Mucosa of gallbladder (tissue), 1 donor: ENCODE measurements at places on chromosomes 7 and 10.

GRCh38 chr10:94524146-94524545 is 21.4 kb upstream of the HELLS start:
- DNase-seq: no peak

GRCh38 chr7:107959527-107959898 is 43.4 kb downstream of the LAMB1 start:
- no peak for DNase-seq

DNA sequence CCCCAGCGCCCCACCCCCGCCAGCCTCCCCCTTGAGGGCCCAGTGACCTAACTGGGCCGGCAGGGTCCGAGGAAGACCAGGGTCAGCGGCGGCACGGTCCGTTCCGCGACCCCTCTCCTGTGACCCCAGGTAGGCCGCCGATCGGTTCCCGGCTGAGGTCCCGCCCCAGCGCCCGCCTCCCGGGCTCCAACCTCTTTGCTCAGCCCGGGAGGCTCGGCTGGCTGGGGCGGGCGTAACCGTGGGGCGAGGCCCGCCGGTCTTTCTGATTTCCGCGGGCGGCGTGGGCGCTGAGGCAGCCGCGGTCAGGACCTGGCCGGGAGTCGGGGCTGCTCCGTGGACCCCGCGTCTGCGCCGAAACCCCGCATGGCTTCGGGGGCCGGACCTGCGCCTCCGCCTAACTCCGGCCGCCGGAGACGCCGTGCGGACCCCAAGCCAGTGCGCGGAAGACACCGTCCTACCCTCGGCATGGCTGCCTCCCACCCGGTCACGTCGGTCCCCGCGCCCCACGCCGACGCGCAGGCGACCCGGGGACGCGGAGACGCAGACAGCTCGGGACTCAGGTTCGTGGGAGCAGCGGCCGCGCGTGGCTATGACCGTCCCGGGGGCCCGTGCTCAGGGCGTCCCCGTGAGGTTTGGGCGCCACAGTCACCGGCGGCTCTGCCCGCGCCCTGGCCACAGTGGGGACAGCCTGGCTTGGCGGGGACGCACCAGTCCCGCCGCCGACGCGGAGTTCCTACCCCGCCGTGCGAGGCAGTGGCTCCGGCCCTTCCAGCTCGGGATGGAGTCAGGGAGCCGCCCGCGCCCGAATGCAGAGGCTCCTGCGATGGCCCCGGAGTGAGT is 1.0 kb upstream of the VENTX start:
- no peak for DNase-seq

DNA sequence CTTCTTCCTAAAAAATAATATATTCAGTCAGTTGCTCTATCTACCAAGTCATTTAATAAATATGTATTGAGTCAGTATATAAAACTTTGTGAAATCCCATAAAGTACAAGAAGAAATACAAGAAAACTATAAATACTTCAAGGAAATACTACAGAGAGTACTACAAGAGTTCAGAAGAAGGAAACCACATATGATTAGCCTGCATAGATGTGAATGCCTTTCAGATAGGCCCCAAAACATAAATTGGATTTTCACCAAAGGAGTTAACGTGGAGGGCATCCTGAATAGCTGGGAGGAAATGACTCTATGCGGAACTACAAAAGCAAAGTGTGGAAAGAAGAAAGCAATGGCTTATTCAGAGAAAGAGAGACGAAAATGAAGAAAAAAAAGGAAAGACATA is 120.1 kb downstream of the LRRN3 start:
- DNase-seq: no peak

GRCh38 chr7:64876792-64877713 is 26.0 kb upstream of the ZNF273 start:
- DNase-seq: peak; percentile 48

DNA sequence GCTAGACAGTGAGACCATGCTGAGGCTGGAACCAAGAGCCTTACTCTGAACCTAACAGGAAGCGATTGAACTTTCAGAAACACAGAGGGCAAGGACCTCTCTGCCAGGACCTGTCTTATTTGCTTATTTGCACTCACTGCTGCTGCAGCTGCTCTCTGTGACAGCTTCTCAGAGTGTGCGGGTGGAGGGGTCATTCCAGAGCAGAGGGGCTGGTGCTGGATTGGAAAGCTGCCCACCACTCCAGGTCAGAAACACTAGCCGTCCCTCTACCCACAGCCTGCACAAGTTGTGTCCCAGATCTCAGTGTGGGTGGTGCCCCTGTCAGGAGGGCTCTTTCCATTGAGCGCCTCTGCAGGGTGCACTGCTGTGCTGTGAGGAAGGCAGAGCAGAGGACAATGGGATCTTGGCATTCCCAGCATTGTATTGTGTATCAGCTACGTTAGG is 126.2 kb downstream of the CCNY start:
- DNase-seq: no peak

DNA sequence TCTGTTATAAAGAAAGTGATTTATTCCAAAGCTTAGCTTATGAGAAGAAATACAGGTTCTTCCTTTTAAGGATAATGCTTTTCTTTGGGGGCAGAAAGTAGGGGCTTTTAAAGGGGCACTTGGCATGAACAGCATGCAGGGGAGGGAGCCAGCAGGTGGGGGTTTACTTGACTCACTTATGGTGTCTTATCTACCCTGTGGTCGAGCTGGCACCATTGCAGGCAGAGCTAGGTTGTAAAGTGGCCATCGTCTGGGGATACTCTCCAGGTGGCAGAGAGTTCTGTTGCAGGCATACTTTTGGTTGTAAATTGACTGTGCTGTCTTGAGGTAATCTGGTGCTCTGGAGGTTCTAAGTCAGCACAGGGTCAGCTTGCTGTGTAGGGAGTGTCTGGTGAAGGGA is 26.3 kb upstream of the IFRD1 start:
- no peak for DNase-seq

DNA sequence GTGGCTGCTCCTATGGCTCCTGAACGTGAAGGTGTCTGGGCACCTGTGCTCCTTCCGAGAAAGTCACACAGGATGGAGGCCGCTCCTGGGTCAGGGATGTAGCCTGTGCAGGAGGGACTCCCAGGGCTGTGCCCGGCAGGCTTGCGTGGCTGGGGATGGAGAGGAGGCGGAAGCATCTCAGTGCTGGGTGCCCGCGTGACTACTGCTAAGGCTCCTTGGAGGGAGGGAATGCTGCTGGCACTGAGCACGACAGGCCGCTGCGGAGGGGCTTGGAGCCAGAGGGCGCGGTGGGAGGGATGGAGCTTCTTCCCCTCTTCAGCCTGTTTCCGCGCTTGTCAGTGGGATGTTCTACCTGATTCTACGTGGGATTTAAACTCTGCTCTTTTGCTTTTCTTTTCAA is 35.0 kb downstream of the ADCY1 start:
- no peak for DNase-seq

DNA sequence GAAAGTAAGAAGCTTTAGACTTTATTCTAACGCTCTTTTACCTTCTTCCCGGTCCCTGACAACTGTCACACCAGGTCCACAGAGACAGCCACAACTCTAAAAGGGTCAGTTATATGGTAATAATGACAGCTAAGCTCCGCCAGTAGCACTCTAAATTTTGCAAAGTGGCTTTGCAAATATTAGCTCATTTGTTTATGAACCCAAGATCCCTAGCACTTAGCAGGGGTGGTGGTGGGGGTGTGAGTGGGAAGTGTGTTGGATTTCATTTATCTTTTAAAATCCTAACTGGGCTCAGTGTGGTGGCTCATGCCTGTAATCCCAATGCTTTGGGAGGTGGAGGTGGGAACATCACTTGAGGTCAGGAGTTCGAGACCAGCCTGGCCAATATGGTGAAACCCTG is 34.8 kb upstream of the SDK1 start:
- DNase-seq: no peak

GRCh38 chr10:91298224-91298871 is 77.9 kb downstream of the PCGF5 start:
- DNase-seq: peak; percentile 80

- DNase-seq: no peak
Measured at GRCh38 chr7:18504965-18505364, 9.4 kb downstream of the HDAC9 start.

GRCh38 chr7:121954803-121955202 is 81.8 kb downstream of the PTPRZ1 start:
- no peak for DNase-seq

GRCh38 chr10:106189292-106189691 is 975.2 kb downstream of the SORCS1 start:
- no peak for DNase-seq

GRCh38 chr7:12709726-12710502 is 22.5 kb downstream of the ARL4A start:
- no peak for DNase-seq

- DNase-seq: no peak
Measured at GRCh38 chr7:44326261-44327125, 1.1 kb upstream of the CAMK2B start.

DNA sequence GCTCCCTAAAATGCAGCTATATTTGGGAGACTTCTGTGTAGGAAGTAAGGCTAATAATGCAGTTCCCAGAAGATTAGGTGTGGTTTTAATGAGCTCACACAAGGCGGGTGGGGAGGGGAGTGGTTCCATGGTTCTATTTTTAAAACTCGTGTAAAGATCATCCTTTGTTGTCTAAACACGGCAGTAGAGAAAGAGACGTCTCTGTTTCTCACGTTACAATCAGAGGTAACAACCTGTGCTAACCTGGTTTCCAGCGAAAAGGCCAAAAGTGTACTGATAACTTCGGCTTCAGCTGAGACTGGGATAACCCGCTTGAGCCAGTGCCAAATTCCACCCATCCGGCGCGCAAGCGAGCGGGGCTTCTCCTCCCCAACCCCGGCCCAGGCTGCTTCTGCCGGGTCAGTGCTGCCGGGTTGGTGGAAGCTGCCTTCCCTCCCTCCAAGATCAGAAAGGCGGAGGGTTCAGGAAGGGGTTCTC is 2.5 kb upstream of the MAP3K8 start:
- no peak for DNase-seq

DNA sequence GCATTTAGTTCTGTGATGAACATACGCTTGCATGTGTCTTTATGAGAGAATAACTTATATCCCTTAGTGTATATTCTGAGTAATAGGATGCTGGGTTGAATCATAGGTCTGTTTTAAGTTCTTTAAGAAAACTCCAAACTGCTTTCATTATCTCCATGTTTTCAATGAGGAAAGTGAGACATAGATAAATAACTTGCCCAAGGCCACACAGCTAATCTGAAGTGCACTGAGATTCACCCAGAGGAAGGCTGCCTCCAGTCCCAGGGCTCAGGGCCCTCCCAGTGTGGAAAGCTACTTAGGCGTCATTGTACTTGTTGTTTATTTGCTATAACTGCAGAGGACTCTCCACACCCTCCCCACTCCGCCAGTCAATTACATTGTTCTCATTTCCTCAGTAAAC is 126.7 kb downstream of the INHBA start:
- no peak for DNase-seq

GRCh38 chr7:20157456-20157855 is 59.7 kb downstream of the MACC1 start:
- DNase-seq: no peak

DNA sequence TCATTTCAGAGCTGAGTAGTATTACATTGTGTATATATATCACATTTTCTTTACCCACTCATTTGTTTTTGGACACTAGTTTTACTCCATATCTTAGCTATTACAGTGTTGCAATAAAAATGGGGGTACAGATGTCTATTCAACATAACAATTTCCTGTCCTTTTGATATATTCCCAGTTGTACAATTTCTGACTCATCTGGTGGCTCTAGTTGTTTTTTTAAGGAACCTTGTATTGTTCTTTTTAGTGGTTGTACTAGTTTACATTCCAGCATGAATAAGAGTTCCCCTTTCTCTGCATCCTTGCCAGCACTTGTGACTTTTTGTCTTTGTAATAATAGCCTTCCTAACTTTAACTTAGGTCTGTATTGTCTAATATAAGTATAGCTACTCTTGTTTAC is 739.9 kb downstream of the XPNPEP1 start:
- DNase-seq: no peak

- DNase-seq: no peak
Measured at GRCh38 chr10:95785317-95785716, 29.4 kb downstream of the ENTPD1 start.

GRCh38 chr7:101739775-101740398 is 77.5 kb upstream of the CUX1 start:
- no peak for DNase-seq

GRCh38 chr7:97731736-97732564 is at the start of gene TAC1:
TSS of gene TAC1 (plus strand) at chr7:97732086. CDS start at chr7:97732613, 527 bp downstream.
- peak; percentile 13 for DNase-seq

GRCh38 chr7:34430456-34430855 is 227.6 kb upstream of the NPSR1 start:
- DNase-seq: peak; percentile 18

DNA sequence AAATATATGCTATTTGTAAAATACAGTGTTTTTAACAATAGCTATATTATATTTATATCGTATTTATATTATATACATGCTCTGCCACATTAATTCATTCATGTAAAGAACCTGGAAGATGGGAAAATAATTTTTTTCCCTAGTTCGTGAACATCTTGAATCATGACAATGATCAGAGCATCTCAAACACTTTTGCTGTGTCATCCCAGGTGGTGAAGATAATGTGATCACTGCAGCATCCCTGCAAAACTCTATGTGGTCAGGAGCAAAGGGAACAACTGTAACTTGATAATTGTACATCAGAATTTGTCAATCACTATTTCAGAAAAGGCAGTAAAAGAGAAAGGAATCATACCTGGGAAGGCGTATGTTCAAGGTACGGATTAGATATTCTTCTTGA is 39.3 kb downstream of the RAPGEF5 start:
- DNase-seq: no peak

DNA sequence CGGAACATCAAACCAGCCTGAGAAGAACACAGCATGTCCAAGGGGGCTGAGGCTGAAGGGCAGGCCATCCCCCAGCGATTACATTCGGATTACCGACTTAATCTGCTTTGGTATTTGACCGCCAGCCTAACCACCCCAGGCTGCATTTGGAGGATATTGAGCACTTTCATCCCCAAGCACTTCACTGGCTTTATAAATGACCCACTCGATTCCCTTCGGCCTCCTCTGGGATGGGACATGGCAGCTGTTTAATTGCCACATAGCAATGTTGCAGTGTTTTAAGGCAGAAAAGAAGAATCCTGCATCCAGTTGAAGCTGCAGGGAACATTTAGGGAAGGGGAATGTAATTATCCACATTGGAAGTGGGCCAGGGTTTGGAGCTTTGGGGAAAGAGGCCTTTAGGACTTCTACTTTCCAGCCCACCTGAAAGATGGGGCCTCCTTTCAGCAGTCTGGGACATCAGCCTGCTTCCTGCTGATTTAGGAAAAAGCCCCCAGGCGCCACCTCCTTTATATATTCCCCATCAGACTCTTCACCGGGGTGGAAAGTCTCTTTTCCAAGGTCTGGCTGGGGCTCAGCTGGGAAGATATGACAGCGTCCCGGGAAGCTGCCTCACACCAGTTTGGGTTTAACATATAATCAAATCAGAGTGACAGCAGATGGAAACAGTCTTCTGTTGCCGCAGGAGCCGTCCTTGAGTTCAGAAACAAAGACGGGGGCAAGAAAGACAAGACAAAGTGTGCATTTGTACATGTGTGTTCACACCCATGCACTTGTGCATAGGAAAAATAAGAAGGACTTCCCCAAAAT is 9.2 kb downstream of the DPCD start:
- DNase-seq: no peak
